Temporal lobe (tissue), 4 donors: ENCODE measurements at places on chromosomes 7 and 10. TPM values are rescaled to one million over a fixed set of nuclear protein-coding genes. Genes with fewer than 3 reads are reported as not detected.

NXPH1 gene
- total RNA-seq, result 34.9 TPM

TRPV5 gene
- not detected for total RNA-seq

CTAGE4 gene
- 0.25 TPM for total RNA-seq

PON3 gene
- under 0.01 TPM for total RNA-seq
